Tibial nerve (tissue), 4 donors: ENCODE measurements at places on chromosomes 5 and 9. TPM values are rescaled to one million over a fixed set of nuclear protein-coding genes. Genes with fewer than 3 reads are reported as not detected.

Gene GABRB2
- 0.39 TPM for total RNA-seq

Gene GPR150
- total RNA-seq: 0.44 TPM

Gene NRARP
- total RNA-seq: 3.1 TPM

DNA sequence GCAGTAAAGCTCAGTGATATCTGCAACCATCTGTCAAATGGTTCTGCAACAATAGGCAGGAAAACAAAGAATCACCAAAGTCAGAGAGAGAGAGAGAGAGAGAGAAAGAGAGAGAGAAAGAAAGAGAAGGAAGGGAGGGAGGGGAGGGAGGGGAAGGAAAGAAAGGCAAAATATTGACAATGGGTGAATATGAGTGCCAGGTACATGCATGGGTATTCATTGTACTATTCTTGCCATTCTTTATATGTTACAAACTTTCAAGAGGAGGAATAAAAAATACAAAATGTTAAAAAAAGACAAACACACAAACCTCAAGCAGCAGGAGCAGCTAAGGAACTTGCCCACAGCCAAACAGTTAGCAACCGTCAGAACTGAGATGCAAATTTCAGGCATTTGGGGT lies 350.8 kb upstream of the RFX3 start:
- no peak for DNase-seq

GRCh38 chr5:179413711-179414458 lies 68.6 kb upstream of the ADAMTS2 start:
- DNase-seq: no peak

DNA sequence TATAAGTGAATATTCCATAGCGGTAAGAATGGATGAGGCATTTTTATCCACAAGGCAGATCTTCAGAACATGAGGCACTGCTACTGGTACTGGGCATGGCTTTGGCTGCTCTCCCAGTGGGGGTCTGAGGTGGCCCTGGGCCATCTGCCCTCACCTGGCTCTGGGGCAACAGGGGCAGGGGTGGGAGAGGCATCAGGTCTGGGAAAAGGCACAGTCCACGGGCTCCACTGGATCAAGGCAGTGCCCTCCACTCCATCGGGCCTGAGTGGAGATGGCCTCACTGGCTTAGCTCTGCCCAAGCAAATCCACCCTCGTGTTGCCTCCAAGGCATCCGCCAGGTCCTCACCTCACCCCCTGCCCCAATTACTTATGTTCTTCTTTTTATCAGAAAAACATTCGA lies 10.9 kb upstream of the NKD2 start:
- DNase-seq: peak; percentile 9

DNA sequence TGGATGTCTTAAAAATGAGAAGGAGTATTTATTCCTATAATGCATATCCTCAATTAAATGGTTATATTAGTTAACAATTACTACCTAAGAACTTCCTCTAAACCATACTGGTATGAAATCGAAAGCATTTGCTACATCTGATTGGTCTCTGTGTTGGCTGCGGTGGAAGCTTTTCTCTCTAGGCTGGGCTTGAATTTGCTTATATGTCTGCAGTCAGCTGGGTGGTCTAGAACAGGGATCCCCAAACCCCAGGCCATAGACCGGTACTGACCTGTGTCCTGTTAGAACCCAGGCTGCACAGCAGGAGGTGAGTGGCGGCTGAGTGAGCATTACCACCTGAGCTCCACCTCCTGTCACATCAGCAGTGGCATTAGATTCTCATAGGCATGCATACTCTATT lies 112.3 kb downstream of the TLE4 start:
- DNase-seq: no peak

GRCh38 chr9:76859860-76860259 lies 46.1 kb downstream of the PRUNE2 start:
- no peak for DNase-seq

DNA sequence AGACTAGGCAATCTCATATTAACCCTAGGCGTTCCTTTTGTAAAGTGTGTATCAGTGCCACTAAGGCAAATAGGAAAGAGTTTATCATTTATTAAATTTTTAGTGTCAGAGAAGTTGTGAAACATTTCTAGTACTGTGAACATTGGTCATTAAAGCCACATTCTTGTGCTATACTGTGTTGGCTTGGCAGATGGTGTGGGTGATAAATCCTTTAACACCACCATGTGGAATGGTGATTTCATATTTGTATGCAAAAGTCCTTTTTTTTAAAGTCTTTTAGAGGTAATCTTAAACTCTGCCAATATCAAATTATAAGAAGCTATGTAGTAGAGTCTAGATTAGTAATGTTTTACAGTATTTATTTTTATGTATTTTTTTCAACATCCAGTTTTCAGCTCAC lies 18.1 kb downstream of the SLC12A2 start:
- no peak for DNase-seq
